ENCODE measurements at places on chromosomes 12 and 14.
A peak's percentile ranks its signal among the peaks of the same experiment; 100 is the strongest.

DNA sequence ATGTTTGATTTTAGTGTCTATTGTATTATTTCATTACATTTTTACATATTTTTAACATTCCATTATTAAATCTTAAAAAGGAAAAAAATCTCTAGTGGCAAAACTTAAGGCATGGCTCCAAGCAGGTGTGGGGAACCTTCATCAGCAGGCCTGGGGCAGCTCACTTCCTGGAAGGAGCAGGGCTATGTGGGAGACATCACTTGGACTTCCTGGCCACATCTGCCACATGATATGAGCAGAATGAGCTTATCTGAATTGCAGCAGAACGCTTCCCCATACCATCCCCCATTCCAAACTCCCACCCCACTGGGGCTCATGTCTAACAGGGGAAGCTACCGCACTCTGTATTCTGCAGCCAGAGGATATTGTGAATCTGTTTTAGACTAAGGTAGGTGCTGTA lies 35.0 kb upstream of the KCNA1 start:
- no peak for DNase-seq

DNA sequence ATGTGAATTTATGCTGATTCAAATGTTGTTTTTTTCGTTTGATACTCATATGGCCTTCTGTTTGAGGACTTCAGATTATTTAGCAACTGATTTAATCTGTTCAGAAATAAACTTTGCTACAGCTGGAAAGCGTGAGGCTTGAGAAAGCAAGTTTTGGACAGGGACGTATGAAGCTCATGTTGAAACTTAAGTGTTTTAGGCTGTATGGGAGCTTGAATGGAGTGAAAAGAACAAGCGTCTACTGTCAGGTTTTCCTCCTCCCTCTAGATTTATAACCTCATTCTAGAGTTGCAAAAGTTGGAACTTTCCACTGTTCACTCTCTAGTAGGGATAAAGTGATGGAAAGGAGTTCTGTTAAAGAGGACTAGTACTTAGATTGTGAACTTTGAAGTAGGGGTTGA lies 1.0 kb downstream of the PRPF39 start:
- no peak for DNase-seq

- DNase-seq: no peak
Measured at GRCh38 chr12:19525274-19525673, 86.0 kb downstream of the AEBP2 start.

GRCh38 chr12:66152732-66153131 lies 17.1 kb downstream of the TMBIM4 start:
- no peak for DNase-seq

GRCh38 chr12:27284751-27285150 lies 40.7 kb downstream of the STK38L start:
- no peak for DNase-seq

- DNase-seq: peak; percentile 69
Measured at GRCh38 chr14:103144085-103144484, 20.8 kb downstream of the TNFAIP2 start.

DNA sequence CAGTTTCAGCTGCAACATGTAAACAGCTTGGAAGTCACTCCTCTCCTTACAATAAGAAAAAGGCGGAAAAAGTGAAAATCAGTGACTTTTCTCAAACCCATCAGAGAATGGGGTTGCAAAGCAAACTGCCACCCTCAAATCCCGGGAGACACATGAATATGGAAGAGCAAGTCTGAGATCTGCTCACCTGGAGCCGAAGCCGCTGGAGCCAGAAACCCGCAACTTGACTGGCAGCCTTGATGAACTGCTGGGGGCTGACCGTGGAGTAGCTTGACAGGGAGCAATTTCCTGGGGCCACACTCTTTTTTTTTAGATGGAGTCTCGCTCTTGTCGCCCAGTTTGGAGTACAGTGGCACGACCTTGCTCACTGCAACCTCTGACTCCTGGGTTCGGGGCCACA lies 208.2 kb downstream of the KIF26A start:
- DNase-seq: no peak

- DNase-seq: no peak
Measured at GRCh38 chr12:49322367-49322707, 718 bp upstream of the TROAP start.

- DNase-seq: no peak
Measured at GRCh38 chr12:127254420-127254955, 1012.5 kb upstream of the TMEM132C start.

DNA sequence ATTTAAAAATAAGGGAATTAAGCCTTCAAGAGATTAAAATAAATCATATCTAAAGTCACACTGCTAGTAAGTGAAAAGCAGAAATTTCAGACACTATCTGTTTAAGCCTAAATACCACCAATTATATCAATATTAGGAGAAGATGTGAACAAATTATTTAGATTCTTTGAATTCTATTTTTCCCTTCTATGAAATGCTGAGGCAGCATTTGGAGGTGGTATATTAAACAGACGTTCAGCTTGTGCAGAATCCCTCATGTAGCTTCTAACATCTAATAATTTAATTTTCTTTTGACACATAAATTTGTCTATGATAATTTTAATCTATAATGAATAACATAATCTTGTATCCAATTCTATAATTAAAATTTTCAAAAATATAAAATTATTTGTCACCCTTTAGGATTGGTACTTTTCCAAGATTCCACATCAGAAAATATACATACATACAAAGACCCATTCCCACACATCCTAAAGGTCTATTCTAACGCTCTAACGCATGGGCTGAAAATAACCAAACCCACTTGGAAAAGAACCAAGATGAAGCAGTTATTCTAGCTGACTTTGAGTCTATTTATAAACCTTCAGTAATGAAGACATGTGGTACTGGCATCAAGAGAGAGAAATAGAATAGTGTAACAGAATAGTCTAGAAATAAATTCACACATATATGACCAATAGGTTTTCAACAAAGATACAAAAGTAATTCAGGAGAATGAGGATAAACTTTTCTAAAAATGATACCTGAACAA lies 751.8 kb downstream of the GALC start:
- DNase-seq: no peak

DNA sequence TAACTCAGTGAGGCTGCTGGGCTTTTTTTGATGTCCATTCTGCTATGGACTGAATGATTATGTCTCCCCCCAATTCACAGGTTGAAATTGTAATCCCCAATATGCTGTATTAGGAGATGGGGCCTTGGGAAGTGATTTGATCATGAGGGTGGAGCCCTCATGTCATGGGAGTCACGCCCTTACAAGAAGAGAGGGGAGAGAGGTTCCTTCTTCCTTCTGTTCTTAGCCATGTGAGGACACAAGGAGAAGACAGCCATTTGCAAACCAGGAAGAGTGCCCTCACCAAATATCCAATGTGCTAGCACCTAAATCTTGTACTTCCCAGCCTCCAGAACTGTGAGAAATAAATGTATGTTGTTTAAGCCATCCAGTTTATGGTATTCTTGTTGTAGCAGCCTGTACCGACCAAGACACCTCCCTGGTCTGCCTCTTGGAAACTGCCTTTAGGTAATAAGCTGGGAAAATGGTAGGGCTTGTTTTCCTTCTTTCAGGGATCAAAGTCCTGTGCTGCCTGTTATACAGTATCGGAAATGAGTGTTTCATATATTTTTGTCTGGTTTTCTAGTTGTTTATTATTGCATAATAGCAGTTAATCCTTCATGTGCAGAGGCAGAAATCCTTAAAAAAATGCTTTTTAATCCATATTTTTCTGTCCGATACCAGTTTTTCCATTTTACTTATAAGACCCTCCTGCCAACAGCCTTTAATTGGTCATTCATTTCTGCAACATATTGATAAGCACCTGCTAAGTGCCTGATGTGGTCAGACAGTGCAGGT lies 16.3 kb downstream of the BORCS5 start:
- DNase-seq: no peak

DNA sequence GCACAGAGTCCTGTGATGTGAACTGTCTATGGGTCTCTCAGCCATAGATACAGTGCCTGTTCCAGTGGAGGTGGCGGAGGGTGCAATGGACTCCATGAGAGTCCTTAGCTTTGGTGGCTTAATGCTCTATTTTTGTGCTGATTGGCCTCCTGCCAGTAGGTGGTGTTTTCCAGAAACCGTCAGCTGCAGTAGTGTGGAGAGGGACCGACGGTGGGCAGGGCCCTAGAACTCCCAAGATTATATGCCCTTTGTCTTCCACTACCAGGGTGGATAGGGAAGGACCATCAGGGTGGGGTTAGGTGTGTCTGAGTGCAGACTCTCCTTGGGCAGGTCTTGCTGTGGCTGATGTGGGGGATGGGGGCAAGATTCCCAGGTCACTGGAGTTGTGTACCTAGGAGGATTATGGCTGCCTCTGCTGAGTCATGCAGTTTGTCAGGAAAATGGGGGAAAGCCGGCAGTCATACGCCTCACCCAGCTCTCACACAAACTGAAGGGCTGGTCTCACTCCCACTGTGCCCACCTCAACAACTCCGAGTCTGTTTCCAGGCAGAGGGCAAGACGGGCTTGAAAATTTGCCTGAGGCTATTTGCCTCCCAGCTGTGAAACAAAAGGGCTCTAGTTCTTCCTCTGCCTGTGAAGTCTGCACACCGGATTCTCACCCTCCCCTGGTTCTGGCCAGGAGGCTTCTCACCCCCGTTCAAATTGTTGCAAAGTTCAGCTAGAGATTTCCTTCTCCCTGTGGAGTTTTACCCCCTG lies 24.9 kb upstream of the ZDHHC17 start:
- no peak for DNase-seq

DNA sequence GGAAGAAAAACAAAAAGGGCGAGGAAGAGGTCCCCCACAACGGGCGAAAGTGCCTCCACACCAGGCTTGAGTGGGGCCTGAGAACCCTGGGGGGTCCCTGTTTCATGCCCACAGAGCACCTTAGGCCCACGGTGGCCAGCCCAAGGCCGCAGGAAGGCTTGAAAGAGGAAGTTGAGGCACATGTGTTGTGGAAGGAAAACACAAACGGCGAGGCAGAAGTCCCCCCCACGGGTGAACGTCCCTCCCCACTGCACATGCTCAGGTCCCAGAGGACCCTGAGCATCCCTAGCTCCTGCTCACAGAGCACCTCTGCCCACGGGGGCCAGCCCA lies 371.5 kb downstream of the ALG10 start:
- DNase-seq: no peak

- DNase-seq: no peak
Measured at GRCh38 chr12:132717011-132717410, 6.4 kb downstream of the PGAM5 start.

- DNase-seq: no peak
Measured at GRCh38 chr14:30791522-30792351, 82.6 kb upstream of the COCH start.

DNA sequence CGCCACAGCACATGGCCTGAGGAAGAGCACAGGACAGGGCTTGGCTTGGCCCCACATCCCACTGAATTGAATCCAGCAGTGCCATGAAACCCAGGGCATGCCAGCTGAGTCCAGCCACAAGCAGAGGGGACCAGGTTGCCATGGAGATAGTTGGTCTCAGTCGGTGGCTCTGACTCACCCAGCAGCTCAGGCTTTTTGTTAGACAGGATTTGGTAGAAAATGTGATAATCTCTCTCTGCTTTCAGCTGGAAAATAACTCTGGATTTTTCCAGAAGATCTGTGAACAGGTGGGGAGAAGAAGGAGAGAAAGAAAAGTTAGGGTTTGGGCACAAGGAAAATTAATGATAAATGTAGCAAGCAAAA lies 4.8 kb downstream of the MYH7 start:
- no peak for DNase-seq

- DNase-seq: no peak
Measured at GRCh38 chr12:31308116-31308515, 17.8 kb downstream of the SINHCAF start.

DNA sequence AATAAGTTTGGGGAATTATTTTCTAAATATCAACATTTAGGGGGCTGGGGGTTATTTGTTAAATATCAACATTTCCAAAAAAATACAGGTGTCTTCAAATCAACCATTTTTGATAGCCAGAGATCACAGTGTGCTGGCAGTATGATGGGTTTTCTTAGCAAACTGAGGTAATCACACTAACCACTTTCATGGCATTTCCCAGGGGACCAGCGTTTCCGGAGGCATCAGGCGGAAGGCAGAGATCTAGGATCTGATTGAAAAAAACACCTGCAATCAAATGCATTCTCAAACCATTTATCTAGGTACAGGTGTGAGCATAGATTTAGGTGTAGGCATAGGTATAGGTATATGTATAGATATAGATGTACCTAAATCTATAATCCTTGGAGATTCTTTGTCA lies 34.6 kb downstream of the GLRX5 start:
- no peak for DNase-seq

DNA sequence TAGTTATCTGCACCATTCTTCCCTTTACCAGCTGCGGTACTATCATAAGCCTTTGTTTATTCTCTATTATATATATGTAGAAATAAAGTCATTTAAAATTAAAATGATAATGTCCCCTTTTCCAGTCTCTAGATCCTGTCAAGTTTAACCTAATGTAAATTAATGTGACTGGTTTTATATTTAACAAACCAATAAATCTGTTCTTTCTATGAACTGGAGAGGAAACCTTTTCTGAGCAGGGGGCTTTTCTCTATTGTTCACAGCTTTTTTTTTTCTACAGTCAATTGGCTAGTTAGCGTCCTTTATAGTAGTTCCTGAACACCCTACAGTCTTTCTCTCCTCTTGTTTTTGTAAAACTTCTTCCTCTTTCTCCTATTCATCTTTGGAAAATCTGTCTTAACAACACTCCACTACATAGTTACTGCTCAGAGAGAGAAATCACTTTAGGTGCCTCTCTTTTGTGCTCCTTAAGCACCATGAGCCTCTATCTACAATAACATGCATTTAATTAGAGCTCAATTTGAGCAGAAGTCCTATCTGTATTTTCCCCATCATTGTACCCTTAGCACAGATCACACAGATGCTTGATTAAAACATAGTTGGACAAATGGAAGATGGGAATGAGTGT lies 332.6 kb upstream of the SYT1 start:
- no peak for DNase-seq

DNA sequence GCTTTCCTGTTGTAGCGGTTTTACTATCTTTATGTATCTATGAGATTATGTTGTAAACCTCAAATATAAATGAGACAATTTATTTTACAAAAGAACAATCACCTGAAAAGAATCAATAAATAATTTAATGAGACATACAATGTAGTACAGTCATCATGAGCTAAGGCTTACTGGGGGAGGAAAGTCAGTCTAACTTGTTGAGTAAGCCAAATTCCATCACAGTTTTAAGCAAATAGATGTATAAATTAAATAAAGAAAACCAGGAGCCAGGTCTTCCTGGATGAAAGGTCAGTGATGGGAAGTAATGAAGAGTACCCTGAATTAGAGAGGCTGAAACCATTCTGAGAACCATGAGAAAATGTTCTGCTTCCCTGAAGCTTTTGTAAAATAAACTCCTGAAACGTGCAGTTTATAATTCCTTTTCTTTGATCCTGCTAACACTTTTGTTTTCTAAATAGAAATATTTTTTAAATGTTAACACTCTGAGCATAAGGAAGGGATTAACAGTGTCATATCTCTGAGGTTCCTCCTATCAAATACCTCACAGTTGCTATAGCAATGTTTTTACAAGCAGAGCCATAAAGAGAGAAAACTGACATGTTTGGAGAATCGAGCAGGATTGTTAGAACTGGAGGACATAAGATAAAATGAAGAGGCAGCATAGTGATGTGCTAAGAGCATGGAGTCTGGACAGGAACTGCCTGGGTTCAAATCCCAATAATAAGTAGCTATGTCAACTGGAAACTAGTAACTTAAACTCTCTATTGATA lies 444.9 kb upstream of the FOXG1 start:
- no peak for DNase-seq

GRCh38 chr14:74425525-74426201 lies 347 bp downstream of the SYNDIG1L start:
- no peak for DNase-seq

GRCh38 chr12:64714551-64714968 lies 44.6 kb downstream of the GNS start:
- no peak for DNase-seq
